ENCODE measurements at places on chromosomes 3 and 15.
A peak's percentile ranks its signal among the peaks of the same experiment; 100 is the strongest.

- no peak for DNase-seq
These were observed 55.2 kb upstream of the CHRNA7 start for GRCh38 chr15:31974855-31975829.

DNA sequence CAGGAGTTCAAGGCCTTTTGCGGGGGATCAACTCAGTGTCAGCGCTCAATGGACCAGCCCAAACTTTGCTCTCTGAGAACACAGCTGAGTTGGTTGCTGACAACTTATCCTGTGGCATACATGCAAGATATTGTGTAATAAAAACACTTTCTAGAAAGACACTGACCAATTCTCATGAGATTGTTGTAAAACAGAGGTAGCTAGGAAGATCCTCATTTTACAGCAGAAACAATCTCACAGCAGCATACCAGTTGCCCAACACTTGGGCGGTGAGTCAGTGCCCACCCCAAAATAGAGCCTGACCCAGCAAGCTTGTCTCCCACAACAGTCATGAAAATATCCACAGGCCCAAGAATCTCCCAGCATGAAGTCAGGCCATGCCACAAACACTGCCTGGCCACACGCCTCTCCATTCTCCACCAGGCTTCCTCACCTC is 18.2 kb downstream of the KLHL6 start:
- DNase-seq: no peak

- DNase-seq: peak; percentile 85
These were observed 763 bp downstream of the TRA2B start for GRCh38 chr3:185936814-185937688.

GRCh38 chr3:181899702-181900101 is 188.0 kb downstream of the SOX2 start:
- no peak for DNase-seq

DNA sequence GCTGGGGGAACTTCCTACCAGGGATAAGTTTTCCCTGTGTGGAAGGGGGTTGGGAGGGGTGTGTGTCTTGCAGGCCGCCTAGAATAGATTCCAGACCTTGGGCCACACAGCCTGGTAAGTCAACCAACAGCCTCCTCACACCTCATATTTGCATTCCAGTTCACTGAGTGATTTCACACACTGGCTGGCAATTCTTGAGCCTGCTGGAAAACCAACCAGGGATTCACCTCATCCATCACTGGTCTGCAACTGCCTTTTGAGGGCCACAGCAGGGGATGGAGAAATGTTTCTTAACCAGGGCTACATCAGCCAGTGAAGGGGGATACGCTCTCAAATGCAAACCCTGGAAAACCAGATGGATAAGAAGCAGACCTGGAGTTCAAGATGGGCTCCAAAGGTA is 2.0 kb downstream of the FSTL1 start:
- no peak for DNase-seq

DNA sequence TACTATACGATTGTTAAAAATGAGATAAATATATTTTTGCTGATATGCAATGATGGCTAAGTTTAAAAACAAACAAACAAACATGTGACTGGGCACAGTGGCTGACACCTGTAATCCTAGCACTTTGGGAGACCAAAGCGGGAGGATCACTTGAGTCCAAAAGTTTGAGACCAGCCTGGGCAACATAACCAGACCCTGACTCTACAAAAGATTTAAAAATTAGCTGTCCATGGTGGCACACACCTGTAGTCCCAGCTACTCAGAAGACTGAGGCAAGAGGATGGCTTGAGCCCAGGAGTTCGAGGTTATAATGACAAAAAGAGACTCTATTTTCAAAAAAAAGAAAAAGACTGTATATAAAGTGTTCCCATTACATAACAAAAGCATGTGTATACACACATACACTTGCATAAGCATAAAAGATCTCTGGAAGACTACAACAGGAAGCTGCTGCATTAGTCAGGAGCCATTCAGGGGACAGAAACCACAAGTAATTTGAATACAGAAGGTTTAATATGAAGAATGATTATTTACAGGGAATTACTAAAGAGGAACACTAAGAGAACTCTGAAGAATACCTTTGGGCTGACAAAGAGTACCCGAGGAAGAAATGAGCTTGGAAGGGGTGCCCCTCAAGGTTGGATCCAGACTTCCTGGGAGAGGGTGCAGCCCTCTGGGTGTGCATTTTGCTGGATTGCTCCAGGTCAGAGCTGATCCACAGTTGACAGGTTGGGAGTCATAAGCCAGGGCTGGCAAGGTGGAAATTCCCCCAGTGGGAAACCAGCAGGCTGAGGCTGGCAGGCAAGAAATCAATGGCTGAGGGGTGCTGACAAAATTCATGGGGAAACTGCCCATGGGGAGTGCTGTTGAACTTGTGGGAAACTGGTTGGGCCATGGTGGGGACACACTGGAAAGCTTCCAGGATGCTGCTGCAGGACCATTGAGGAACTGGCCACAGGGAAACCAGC is 9.3 kb upstream of the TM4SF18 start:
- no peak for DNase-seq

DNA sequence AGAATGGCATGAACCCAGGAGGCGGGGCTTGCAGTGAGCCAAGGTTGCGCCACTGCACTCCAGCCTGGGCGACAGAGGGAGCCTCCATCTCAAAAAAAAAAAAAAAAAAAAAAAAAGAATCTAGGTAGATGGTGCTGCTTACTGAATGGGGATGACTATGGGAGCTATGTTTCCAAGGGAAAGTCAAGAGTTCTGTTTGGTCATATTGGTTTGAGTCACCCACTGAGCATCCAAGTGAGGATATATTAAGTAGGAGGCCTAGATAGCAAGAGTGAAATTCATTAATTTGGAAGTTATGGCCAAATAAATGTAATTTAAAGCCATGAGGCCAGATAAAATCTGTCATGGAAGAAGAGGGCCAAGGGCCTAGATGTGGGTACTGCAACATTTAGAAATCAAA is 9.0 kb upstream of the UACA start:
- DNase-seq: no peak

GRCh38 chr3:133461291-133461690 is 61.4 kb downstream of the BFSP2 start:
- DNase-seq: no peak

DNA sequence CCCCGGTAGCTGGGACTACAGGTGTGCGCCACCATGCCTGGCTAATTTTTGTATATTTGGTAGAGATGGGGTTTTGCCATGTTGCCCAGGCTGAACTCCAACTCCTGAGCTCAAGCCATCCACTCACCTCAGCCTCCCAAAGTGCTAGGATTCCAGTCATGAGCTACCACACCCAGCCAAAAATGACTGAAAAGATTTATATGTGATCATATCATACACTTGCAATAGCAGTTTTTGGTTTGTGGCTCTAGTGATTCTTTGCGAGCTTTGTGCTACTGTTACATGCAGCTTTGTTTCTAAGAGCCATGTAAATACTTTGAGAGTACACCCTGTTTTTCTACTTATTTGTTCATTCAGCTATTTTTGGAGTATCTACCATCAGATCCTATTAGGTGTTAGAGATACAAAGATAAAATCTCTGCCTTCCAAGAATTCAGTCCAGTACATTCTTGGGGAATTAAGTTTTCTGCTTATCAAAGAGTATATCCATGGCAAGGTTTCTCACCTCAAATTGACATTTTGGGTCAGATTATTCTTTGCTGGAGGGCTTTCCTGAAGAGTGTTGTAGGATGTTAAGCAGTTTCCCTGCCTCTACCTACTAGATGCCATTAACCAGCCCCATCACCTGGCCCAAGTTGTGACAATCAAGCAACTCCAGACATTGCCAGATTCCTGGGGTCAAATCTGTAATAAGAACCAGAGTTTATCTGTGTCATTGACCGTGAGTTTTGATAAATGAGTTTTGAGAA is 15.0 kb downstream of the SNAP23 start:
- DNase-seq: no peak

DNA sequence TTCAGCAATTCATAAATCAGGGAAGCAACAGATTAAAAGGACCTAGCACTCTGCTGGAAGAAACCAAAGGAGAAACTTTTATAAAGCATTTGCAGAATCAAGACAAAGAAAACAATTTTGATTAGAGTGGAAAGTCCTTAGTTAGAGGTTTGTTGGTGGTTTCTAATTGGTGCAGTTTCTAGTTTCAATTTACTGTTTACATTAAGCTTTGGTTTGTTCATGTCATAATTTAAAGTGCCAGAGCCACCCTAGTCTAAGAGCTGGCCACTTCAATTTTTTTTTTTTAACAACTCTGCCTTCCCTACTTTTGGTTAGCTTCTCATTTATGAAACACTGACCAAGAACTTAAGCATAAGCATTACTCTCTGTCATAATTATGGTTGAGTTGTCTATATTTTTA is 1428.2 kb upstream of the GBE1 start:
- no peak for DNase-seq

DNA sequence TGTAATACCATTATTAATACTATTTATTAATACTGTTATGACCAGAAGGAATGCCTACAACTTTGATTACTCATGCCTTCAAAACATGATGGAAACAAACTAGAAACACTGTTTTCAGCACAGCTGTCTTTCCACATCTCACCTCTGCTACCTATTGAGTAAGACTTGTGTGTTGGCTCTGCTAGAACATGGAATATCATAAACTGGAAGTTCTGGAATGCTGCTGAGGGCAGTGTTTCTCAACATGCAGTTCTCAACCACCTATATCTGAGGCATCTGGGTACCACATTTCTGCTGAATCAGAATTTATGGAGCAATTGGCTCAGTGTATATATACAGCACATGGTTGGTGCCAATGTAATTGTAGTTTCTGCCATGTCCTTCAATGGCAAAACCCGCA is 392.1 kb downstream of the TUSC7 start:
- no peak for DNase-seq

- no peak for DNase-seq
These were observed 544.1 kb upstream of the MDFIC2 start for GRCh38 chr3:70856414-70857162.

DNA sequence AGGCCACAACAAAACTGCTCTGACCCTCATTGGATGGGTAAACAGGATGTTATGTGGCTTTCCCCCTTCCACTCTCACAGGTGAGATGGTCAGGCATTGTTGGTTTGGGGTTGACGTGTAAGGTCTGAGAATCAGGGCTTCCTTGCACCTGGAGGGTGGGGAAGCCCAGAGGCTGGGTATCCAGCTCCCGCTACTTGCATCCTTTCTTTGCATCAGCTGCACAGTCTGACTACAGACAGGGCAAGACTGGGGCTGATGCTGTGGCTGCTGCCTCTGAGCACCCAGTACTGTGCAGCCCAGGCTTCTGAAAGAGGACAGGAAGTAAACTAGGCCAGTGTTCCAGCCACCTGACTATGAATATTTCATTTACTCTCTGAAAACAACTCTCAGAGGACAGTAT is 58.0 kb upstream of the ATP2B2 start:
- DNase-seq: no peak
